ENCODE measurements at places on chromosomes 13 and 19. TPM values are rescaled to one million over a fixed set of nuclear protein-coding genes. Genes with fewer than 3 reads are reported as not detected.

Gene RYR1
- under 0.01 TPM for total RNA-seq

Gene GCDH
- total RNA-seq, result 20.5 TPM

Gene KIR3DL1
- not detected for total RNA-seq

Gene PCDH20
- total RNA-seq, result not detected

DNA sequence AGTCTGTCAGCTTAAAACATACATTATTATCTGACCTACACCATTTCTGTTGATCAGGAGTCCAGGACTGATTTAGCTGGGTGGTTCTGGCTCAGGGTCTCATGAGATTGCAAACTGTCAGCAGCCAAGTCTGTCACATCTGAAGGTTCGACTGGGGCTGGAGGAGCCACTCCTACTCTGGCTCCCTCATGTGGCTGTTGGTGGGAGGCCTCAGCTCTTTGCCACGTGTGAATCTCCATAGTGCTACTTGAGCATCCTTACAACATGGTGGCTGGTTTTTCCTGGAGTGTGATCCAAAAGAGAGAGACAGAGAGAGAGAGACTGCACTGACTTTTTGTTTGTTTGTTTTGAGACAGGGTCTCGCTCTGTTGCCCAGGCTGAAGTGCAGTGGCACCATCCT, 63.6 kb upstream of the NFIC start:
- no peak for DNase-seq

Gene FBXO17
- total RNA-seq, result 22.9 TPM

DNA sequence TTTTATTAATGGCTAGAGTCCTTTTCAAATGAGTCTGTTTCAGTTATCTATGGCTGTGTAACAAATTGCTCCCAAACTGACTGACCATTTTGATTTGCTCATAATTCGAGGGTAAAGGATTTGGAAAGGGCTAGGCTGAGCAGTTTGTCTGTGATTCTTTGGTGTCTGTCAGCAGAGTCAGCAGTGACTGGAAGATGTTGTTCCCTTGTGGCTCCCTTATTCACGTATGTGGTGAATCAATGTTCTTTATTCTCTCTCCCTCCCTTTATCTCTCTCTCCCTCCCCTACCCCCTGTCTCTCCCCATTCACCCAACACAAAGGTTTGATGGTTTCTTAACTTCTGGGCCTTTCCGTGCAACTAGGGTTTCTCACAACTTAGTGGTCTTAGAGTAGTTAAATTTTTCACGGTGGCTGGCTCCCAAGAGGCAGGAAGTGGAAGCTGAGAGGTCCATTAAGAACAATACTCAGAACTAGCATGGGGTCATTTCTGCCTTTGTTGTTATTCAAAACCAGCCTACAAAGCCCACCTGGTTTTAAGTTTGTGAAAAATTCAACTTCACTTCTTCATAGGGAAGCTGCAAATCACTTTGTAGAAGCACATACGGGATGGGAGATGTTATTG, 772.5 kb upstream of the SLITRK1 start:
- no peak for DNase-seq

GRCh38 chr19:3508771-3509535, 2.8 kb downstream of the FZR1 start:
- DNase-seq, result no peak

Gene CYP2A6
- not detected for total RNA-seq

Data from fibroblast of the aortic adventitia (primary cell).